ENCODE measurements at places on chromosomes 7 and 10.
A peak's percentile ranks its signal among the peaks of the same experiment; 100 is the strongest.

GRCh38 chr10:28097633-28098032 is 98.8 kb upstream of the ODAD2 start:
- DNase-seq: no peak

GRCh38 chr10:71075759-71076472 is 136.5 kb upstream of the UNC5B start:
- DNase-seq: no peak

DNA sequence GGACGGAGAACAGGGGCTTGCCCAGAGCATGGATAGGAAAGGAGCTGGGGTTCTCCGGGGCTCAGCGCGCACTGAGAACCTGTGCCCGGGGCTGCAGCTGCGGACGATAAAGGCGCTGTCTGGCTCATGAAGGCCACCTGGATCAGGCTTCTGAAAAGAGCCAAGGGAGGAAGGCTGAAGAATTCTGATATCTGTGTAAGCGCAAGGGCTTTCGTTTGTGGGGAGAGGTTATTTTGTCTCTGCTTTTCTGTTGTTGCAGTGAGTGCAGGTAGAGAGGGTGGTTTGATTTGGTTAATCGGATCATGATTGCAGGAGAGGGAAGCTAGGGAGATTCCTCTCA is 250.5 kb downstream of the NSUN6 start:
- DNase-seq: no peak

DNA sequence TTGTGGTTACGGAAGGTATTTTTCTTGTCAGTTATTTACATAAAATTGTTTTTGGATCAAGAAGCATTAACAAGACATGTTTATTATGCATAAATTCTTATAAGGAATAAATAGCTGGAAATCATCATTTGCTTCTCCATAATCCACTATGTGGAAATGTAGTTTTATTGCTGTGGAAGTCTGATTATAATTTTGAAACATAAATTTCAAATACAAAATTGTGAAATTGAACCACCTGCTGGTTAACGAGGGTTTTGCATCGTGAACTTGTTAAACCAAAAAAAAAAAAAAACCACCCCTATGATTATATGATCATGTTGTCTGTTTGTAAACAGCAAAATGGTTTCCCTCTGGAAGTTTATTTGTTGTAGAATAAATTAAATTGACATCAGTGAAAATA is 25.9 kb downstream of the ABRAXAS2 start:
- DNase-seq: no peak

GRCh38 chr7:38016567-38016966 is 96.1 kb downstream of the EPDR1 start:
- no peak for DNase-seq

- DNase-seq: no peak
Measured at GRCh38 chr7:131836733-131837132, 280.3 kb upstream of the PODXL start.

DNA sequence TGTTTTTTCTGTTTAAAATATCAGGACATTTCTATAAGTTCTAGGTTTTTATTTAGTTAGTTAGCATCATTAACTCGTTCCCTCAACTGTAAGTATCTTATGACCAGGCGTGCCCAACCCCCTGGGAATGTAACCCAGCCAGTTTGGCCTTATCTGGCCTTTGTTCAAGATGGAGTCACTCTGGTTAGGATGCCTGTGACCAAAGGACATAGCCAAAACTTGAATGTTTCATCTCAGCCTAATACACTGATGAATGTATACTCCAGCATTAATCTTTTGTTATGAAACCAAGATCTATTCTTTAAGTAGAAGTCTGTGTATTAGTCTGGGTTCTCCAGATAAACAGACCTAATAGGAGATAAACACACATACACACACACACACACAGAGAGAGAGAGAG is 231.4 kb downstream of the NSUN6 start:
- no peak for DNase-seq

DNA sequence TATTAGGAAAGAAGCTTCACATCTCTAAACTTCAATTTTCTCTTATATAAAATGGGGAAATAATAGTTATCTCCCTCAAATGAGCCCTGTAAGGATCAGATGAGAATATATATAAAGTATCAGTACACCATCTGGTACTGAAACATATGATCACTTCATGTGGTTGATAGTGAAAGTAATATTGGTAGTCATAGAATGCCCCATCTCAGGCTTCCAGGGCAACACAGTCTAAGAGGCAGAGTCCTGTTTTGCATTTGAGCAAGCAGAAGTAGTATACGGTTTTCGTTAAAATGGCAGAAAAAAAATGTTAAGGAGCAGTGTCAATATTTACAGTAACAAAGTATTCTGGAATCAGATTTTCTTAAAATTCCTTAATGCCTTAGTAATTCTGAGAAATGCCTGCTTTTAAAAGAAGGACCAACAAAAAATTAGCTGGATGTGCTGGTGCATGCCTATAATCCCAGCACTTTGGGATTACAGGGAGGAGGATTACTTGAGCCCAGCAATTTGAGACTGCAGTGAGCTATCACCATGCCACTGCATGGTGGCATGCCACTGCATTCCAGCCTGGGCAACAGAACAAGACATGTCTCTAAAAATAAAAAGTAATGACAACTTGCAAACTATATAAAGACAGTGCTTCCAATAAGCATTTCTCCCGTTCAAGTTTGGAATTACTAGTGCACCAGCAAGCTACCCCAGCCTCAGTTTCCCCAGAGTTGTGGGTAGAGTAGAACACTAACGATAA is 19.8 kb downstream of the KBTBD2 start:
- DNase-seq: no peak

DNA sequence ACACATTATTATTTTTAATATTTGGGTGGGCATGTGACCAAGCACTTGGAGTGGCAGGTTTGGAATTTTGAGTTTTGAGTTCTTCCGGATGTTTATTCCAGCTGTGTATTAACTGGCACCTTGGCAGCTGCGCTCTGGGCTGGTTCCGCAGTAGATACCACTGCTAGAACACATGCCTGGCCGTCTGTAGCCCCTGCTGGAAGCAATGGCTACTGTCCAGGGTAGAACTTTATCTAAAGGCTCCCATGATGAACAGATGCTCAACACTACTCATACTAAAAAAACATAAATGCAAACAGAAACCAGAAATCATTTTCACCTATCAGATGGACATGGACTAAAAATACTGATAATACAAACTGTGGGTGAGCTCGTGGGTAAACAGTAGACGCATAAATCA is 19.4 kb upstream of the SH3PXD2A start:
- DNase-seq: no peak

DNA sequence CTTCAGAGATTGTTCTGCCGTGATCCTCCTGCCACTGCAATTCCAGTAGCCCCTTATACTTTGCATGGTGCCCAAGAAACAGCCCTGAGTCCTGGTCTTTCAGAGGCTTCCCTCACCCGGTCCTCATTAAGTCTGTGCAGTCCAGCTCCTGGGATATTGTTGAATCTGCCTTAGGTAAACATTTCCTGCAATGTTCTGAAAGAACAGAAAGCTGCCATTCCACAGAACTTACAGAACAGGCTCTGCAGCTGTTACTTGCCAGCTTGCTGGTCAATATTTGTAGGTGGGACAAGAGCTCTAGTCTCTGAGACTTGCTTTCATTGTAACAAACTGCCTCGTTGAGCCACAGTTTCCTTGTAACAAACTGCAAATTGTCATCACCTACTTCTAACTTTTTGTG is 115.0 kb upstream of the KIF5B start:
- DNase-seq: no peak

GRCh38 chr7:48515171-48515570 is 343.9 kb downstream of the ABCA13 start:
- DNase-seq: no peak

GRCh38 chr7:146735992-146736391 is 619.4 kb downstream of the CNTNAP2 start:
- no peak for DNase-seq

GRCh38 chr7:27105301-27106031 is 3.0 kb upstream of the HOXA2 start:
- DNase-seq: no peak

DNA sequence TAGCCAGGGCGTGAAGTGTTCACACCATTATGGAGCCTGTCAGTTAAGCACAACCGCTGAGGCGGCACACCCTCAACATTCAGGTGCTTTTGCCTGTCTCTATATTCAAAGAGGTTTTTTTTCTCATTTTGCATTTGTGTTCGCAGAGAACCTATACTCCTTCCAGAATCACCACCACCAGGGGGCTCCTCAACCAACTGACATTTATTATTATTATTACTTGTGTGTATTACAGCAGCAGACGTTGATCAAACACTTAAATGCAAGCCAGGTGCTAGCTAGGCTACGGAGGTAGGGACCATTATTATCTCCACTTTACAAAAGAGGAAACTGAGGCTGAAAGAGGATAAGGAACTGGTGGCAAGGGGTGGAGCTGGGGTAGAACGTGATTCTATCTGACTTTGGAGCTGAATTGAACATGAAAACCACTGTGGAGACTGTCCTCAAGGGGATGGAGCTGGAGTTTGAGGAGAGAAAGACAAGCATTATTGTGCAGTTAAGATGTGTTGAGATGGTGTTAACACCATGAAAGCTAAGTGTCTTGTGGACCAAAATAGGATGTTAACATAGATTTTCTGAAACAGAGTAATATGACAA is 133.8 kb upstream of the PLXNA4 start:
- peak; percentile 1 for DNase-seq

DNA sequence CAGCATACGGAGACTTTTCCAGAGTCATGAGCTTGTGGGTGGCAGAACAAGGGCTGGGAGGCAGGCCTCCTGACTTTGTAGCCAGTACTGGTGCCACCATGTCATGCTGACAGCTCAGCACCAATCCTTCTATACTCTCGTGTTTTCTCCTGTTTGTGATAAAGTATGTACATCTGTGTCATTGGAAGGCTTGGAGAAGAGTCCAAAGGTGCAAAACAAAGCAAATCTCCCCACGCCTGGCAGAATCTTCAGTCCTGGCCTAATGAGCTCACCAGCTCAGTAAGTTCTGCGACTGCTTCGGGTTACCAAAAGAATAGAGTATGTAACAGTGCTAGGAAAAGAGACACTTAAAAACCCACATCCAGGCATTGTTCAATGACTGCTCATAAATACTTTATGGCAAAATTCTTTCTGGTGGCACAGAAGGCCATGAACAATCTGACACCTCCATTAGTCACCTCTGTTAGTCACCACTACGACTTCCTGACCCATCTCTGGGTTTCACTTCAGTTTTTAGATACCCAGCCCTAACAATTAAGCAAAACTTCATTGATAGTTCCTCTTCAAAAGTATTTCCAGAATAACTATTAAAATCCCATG is 24.5 kb downstream of the STEAP1 start:
- DNase-seq: peak; percentile 64

- DNase-seq: no peak
Measured at GRCh38 chr7:70735313-70735712, 396.6 kb upstream of the GALNT17 start.

DNA sequence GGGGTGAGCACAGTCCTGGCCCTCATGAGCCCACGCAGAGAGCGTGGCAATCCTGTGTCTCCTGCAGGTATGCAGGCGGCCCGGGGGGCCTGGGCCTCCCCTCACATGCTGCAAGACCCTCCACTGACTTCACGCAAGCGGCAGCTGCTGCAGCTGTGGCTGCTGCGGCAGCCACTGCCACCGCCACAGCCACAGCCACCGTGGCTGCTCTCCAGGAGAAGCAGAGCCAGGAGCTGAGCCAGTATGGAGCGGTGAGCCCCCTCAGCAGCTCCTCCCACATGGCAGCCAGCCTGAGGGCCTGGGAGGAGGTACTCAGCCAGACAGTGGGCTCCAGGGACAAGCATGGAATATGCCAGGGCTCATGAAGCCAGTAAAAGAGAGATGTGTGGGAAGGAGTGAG is 8.7 kb downstream of the ZMIZ2 start:
- DNase-seq: no peak

GRCh38 chr7:45342236-45342635 is 184.6 kb downstream of the RAMP3 start:
- no peak for DNase-seq
